ENCODE measurements at places on chromosomes 12 and 14. TPM values are rescaled to one million over a fixed set of nuclear protein-coding genes. Genes with fewer than 3 reads are reported as not detected.

- no peak for DNase-seq
These were observed 3.4 kb downstream of the PAH start for GRCh38 chr12:102913453-102914226.

GRCh38 chr14:20791597-20791996 lies 10.5 kb downstream of the RNASE6 start:
- no peak for DNase-seq

- no peak for DNase-seq
These were observed 159.9 kb downstream of the PDE3A start for GRCh38 chr12:20528208-20528607.

KLHL33 gene
- 0.33 TPM for total RNA-seq

IL22 gene
- not detected for total RNA-seq

- no peak for DNase-seq
These were observed 8.3 kb upstream of the SP7 start for GRCh38 chr12:53344487-53344823.

DNA sequence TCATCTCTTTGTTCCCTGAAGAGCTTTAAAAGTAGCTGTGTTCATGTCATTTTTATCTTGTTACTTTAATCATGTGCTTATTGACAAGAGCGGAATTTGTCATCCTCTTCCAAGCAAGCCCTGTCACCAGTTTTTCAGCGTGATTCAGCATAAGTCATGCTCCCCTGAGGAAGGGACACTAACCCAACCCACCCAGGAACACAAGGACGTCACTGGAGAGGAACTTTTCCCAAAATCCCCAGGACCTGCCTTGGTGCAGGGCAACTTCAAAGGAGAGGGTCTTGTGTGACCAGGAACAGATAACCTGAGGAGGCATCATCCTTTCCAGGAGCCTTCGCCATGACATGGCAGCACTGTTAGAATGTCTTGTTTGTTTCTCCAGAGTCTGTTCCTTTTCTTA lies 107.1 kb upstream of the DIO3 start:
- DNase-seq, result no peak

LRRC43 gene
- 0.94 TPM for total RNA-seq

GYS2 gene
- total RNA-seq, result not detected

GRCh38 chr12:45402288-45402687 lies 186.4 kb downstream of the ANO6 start:
- no peak for DNase-seq

DNA sequence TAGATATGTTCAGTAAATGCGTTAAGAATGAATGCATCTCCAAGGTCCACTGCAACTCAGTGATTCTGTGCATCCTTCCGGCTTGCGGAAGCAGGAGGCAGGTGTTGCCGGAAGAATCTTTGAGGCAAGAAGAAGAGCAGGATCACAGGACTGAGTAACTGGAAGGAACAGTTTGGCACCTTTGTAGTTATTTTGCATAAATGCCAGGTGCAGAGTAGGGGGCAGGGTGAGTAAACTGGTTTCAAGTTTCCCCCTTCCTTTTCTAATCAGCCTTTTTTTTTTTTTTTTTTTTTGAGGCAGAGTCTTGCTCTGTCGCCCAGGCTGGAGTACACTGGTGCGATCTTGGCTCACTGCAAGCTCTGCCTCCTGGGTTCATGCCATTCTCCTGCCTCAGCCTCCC lies 22.3 kb downstream of the DYRK4 start:
- no peak for DNase-seq

- DNase-seq, result peak; percentile 22
These were observed 41.9 kb downstream of the SLC16A7 start for GRCh38 chr12:59637692-59638070.

Measured in right cardiac atrium (tissue), 5 donors.